Stimulated activated CD4-positive, alpha-beta T cell treated with anti-CD3 and anti-CD28 coated beads, Interleukin-12 subunit alpha, Interleukin-12 subunit beta, amount 100 ng/mL, for 4 hours (primary cell): ENCODE measurements at places on chromosomes 5 and 9.

DNA sequence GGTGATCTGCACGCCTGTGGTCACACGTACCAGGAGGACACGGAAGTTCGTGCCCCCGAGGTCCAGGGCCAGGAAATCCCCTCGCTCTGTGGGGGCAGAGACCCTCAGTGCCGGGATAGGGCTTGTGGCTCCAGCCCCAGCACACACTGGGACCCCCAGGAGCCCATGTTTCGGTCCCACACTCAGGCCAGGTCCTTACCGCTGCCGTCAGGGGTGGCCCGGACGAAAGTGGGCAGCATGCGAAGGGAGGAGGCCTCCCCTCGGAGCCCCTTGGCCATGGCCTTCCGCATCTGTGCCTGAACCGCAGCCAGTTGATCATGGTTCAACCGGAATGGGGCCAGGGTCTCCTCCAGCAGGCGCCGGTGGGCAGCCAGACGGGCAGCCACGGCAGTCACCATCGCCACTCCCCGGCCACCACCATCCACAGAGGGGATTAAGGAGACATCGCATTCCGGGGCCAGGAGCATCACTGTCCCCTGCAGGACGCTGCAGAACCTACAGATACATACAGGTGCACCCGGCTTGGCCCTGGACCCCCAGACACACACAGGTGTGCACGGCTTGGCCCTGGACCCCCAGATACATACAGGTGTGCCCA is 11.8 kb downstream of the HK3 start:
- no peak for DNase-seq

GRCh38 chr5:118450554-118451332 is 537.6 kb downstream of the DTWD2 start:
- no peak for DNase-seq

- DNase-seq, result no peak
These were observed 53.9 kb downstream of the AHRR start for GRCh38 chr5:375336-375920.

GRCh38 chr5:168513861-168514428 is 15.2 kb upstream of the FBLL1 start:
- DNase-seq, result no peak

GRCh38 chr5:127821896-127822295 is 118.7 kb downstream of the CCDC192 start:
- DNase-seq, result no peak
